ENCODE measurements at places on chromosomes 13 and 19. TPM values are rescaled to one million over a fixed set of nuclear protein-coding genes. Genes with fewer than 3 reads are reported as not detected.

The AP1M2 gene
- 0.22 TPM for total RNA-seq

The CKAP2 gene
- 4.4 TPM for total RNA-seq

The SYNGR4 gene
- total RNA-seq, result not detected

The PSG7 gene
- total RNA-seq, result not detected

The KLK4 gene
- total RNA-seq, result not detected

The NKPD1 gene
- under 0.01 TPM for total RNA-seq

The PSG11 gene
- total RNA-seq, result not detected

The IL27RA gene
- total RNA-seq, result 0.88 TPM

The KISS1R gene
- total RNA-seq, result 0.14 TPM

The LTBP4 gene
- 16.6 TPM for total RNA-seq

The IFNL1 gene
- not detected for total RNA-seq

The NMRK2 gene
- total RNA-seq, result not detected

The DNAJC15 gene
- 11.3 TPM for total RNA-seq

The NUDT15 gene
- 7.2 TPM for total RNA-seq

The RFPL4A gene
- not detected for total RNA-seq

All from placental pericyte (primary cell).